ENCODE measurements at places on chromosomes 5 and 9.

DNA sequence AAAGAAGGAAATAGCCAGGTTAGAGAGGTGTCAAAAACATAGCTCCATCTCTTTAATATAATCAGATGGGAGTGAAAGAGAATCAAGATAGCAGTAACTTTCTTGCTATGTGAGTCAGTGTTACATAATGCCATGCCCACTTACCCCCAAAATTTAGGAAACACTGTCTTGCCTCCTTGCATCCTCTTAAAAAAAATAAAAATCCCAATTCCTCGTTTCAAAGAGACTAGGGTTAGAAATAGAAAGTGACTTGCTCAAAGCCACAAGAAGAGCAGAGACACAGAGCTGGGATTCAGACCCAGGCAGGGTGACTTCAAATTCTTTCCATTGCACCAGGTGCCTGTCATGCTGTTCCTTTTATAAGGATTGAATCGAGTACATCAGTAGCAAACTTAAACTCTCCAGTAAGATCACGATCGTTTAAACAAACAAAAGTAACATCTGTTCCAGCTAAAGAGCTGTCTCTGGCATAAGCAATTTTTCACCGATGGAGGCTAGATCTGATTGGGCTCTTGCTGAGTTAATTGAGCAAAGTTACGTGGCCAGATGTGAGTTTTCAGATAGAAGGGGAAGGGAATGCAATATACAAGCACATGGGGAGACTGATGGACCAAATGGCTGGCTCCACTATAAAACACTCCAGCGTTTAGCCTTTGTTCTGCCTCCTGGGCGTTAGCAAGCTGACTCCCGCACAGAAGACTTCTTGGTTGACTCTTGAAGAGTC, 176.9 kb downstream of the PALM2AKAP2 start:
- DNase-seq, result no peak

GRCh38 chr9:14967450-14968321, 57.5 kb upstream of the FREM1 start:
- DNase-seq, result no peak

DNA sequence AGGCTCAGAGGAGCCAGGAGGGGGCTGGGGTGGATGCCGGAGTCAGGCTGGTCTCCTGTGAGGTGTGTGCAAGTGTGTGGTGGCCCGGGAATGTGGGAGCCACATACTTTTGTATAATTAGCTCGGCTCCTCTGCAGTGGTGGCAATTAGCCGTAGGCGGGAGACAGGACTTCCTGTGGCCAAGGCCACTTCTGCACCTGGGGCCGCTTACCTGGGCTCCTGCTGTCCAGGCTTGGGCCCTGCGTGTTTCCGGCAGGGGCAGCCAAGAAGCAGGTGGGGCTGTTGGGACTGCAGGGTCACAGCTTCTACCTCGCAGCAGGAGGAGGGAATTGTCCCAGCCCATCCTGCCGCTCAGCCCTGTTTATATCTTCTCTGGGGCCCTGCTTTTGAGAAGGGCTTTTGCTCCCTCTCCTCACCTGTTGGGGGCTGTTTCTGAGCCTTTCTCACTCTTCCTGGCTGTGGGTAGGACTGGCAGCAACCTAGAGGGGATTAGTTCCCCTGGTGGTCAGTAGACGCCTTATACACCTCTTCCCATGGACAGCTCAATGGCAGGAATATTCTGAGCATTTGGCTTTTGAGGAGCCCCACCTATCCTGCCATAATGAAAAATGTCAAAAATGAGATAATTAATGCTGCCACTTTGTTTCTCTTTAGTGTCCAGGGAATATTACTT, 145.4 kb upstream of the PITX1 start:
- no peak for DNase-seq

DNA sequence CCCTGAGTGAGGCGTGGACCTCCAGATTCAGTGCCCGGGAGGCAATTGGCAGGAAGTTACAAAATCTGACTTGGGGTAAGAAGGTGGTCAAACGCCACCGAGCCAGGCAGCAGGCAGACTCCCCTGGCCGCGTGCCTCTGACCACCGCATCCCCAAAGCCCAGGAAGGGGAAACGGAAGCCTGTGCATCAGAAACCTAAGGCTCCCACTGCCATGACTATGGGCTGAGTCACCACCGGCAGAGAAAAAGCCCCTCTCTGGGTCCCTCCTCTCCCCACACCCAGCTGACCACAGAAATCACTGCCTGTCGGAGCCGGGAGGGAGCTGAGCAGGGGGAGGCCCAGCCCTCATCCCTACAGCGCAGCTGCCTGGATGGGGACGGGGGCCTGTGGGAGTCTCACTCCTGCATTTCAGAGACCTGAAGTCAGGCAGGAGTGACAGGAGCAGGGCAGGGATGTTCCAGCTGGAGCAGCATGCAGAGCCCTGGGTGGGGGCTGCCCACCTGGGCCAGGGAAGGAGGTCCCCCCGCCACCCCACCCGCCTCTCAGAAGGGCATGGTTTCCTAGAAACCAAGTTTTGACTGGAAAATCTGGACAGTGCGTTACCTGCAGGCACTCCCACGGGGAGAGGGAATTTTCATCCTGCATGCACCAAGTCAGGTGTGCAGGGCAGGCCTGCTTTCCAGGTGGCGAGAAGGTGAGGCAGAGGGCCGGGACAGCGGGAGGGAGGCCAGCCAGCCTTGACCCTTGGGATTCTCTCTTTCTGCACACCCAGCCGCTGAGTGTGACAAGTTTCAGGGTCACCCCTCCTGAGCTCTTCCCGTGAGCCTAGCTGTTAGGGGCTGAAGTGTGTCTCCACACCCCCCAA, 68.2 kb downstream of the LRSAM1 start:
- DNase-seq, result peak; percentile 11

DNA sequence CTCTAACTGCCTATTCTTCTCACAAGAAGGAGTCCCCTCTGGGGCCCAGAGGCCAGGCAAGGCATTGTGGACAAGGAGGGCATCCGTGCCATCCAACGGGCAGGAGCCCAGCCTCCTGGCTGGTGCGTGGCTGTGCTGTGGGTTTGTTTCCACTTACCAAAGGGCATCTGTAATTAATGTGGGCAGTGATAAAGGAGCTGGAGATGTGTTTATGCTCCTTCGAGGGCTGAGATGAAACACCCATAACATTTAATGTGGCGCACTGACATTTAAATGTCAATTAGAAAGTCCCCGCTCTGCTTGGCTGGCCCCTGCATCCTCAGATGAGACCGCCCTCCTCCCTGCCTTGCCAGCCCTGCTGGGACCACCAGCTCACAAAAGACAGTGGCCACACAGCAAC, 57.1 kb downstream of the KCNIP1 start:
- no peak for DNase-seq

GRCh38 chr9:129549139-129549538, 71.8 kb downstream of the C9orf50 start:
- DNase-seq, result no peak

GRCh38 chr9:90100014-90100413, 495.2 kb downstream of the GADD45G start:
- DNase-seq, result no peak

DNA sequence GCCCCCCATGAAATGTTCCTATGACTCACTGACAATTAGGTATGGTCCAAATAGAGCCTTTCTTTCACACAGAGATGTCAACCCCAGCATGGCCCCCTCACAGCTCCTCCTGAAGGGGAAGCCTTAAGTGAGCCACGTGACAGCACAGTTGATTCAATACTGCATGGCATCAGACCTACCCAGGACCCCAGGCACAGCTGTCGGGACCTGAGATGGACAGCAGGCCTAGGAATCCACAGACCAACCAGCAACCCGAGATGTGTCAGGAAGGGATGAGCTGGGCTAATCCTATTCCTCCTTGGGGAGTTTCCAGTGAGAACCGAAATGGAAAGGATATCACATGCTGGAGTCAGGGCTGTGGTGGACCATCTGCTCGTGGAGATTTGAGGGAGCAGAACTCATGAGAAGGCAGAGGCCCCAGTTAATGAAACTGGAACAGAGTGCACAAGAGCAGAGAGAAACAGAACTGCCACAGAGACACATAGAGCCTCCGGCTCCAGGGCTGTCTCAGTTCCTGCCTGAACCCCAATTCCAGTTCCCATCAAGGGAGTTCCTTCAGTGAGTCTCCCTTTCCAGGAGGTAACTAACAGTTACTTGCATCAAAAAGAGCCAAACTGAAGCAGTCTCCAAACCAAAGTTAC, 42.1 kb upstream of the SMIM23 start:
- DNase-seq, result no peak

DNA sequence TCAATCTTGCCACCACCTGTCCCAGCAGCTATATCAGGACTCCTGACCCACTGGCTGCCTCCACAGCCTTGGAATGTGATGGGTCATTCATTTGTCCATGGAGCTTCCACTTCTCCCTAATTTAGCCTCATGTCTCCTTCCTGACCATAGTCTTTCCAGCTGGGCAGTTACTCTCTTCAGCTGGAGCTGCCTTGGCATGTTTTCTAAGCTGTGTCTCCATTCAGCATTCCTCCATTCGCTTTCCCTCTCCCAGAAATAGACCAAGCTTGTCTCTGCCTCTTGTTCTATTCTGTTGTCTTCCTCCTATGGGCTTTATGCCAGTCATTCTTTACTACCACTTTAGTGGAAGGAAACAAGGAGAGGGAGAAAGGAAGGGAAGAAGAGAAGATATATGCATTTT, 5.3 kb upstream of the CTXN3 start:
- DNase-seq, result no peak

DNA sequence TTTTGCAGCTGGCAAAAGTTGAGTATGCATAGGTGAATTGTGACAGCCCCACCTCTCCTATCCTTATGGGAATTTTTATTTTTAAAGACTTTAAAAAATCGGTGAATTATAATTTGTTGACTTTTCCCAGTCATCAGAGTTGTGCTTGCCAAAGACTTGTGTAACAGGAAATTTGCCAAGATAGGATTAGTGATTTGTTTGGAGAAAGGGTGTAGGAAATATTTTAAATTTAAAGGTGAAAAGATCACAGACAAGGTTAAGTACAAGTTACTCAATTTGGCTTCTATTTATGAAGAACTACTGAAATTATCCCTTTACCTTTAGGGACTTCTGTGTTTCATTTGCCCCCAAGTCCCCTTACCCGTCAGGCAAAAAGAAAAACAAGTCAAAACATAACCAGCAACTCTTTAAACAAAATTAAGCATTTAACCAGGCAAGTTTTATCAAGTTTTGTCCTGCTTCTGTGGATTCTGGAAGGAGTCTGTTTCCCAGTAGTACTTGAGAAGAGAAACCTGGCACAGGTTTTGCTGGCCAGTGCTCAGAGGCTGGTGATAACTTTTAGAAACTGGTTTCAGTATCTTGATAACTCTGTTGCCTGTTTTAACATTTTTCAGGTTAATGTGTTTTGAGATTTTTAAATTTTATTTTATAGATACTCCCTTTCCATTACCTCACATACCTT, 285.4 kb downstream of the MAST4 start:
- no peak for DNase-seq

DNA sequence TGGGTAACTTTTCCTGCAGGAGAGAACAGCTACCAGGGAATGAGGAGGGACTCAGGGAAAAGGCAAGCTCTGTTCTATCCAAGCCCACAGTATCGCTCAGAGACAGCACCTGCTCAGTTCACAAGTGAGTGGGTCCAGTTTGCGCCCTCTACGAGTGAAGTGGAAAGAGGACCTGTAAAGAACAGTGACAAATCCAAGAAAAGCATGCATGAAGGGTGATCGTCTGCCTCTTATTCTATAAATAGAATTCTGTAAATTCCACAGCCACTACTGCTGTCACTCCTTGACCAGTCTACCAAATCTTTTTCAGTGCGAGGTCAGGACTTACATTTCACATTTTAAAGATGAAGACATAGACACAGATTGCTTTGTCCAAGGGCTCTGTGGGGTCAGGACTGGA, 117.5 kb downstream of the ENTREP1 start:
- no peak for DNase-seq

DNA sequence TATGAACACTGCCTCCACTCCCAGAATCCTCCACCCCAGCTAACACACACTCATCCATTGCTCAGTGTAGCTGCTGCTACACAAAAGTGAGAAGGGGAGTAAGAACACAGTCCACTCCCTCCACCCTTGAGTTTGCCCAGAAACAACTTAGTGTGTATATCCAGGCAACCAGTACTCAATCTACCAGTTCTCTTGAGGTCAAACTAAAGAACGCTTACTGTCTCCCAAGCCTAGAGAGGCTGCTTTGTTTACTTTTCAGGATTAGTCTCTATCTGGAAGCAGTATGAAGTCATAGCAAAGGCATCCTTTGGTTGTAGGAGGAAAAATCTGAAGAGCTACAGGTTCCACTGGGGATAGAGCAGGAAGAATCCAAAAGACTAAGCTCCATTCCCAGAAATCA, 296.3 kb downstream of the KCNN2 start:
- DNase-seq, result no peak

DNA sequence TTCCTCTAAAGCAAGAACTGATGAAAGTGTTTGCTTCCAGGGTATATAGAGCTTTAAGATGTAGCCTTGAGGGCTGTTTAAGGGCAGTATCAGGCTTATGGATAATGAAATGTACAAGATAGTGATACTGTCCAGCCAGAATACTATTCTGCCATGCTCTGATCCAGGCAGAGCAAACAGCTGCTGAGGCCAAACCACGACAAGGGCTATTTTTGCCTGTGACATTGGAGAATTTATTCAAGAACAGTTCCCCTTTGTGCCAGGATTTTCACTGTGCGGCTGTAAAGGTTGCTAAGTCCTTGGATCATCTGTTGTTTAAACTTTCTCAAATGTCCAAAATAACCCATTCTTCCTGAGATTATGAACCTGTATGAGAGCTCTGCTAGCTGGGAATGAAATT, 70.4 kb downstream of the OTP start:
- no peak for DNase-seq

GRCh38 chr9:88586452-88586851, 51.5 kb downstream of the NXNL2 start:
- no peak for DNase-seq

DNA sequence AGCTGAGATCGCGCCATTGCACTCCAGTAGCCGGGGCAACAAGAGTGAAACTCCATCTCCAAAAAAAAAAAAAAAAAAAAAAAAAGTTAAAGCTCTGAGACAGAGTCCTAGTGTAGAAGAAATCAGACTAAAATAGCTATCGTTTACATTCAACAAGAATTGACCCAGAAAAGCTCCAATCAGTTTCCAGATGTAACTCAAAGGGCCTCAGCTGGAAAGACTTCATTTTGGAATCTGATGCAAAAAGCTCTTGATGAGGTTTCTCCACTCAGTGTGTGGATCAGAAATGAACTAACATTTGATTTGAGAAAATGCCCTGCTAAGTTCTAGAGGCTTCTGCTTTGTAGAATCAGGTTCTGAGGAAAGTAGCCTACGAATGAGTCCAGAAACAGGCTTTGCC, 7.2 kb upstream of the C1QTNF2 start:
- no peak for DNase-seq

DNA sequence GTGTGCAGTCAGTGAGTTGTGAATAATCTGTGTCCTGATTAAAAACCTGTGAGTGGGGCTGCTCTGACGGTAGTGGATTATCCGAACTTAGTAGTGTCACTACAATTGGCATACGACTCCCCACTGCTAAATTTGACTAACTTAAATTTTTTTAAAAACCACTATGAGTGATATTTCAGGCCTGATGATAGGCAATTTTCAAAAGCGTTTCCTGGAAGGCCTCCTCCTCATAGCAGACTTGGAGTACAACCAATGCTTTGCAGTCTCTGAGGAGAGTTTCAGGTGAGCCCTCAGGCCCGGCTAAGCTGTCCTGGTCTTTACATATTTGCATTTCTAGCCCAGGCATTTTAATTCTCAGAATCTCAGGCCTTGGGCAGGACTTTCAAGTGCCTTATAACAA, 10.8 kb downstream of the BTNL8 start:
- no peak for DNase-seq

- DNase-seq, result no peak
Observed at GRCh38 chr5:56289602-56289987, 56.5 kb upstream of the ANKRD55 start.

GRCh38 chr9:132150256-132150655, 11.6 kb upstream of the NTNG2 start:
- no peak for DNase-seq

- DNase-seq, result no peak
Observed at GRCh38 chr5:39616131-39616530, 191.4 kb upstream of the DAB2 start.
